ENCODE measurements at places on chromosomes 6 and 20.

GRCh38 chr6:6002848-6003620, 3.7 kb downstream of the NRN1 start:
- DNase-seq, result no peak

DNA sequence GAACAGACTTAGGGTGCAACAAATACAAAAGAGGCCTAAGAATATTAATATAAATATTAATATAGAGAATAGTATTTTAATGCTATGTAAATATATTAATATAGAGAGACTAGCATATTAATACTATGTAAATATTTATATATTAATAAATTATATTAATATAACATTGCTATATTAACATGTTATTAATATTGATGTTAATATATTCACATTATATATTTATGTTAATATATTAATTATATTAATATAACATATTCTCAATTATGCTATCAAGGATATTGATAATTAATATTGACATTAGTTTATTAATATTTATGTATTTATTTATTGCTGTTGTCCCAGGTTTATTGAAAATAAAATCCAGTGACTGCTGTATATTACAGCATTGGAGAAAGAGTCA, 1.1 kb upstream of the MAS1L start:
- DNase-seq, result no peak

GRCh38 chr20:34180460-34181120, 60.6 kb upstream of the ASIP start:
- DNase-seq, result no peak

DNA sequence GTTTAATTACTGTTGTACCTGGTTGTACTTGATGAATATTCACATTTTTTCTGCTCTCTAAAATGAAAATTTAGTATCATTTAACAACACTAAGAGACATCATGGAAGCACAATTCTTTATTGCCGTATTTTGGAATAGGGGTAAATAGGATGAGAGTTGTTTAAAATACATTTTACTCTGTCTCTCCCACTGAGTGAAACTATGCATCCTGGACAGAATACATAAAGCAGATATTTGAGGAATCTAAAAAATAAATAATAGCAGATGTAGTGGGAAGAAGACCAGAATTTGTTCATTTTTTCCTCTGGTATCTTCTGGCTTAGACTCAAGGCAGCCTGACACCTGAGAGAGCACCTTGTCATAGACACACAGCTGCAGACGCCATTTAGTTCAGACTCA, 119.1 kb upstream of the AHI1 start:
- DNase-seq, result no peak

DNA sequence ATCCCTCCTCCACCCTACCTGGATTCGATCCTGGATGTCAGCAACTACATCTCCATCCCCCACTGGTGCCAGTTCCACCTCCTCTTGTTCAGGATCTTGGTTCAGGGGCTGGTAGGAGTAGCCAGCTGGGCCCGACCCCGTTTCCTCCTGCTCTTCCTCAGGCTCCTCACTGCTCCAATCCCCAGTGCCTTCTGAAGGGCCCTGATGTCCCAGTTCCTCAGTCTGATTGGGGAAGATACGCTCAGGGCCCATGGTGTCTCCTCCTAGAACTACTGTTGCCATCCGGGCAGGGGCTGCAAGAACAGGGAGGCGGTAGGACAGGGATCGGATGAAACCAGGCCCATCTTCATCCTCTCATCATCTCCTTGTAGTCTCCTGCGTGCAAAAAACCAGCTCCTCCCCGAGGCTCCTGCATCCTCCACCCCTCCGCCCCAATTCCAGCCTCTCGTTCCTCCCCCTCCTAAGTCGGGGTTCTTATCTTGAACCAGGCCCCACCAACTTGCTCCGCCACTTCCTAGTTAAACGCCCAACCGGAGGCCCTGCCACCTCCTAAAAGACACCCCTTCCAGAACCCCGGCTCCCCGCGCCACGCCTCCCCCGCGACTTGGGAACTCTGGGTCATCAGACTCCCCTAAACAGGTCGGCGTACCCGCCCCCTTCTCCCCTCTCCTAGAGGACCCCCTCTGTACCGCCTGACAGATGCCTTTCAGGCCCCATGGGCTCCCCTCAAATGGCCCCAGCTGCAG, 476 bp downstream of the MEA1 start:
- no peak for DNase-seq
